ENCODE measurements at places on chromosomes 2 and 18.

GRCh38 chr2:219727771-219728429, 100.5 kb downstream of the SLC4A3 start:
- no peak for DNase-seq

GRCh38 chr2:61793389-61793836, 60.4 kb downstream of the FAM161A start:
- peak; percentile 64 for DNase-seq

GRCh38 chr2:195482010-195482409, 175.0 kb upstream of the SLC39A10 start:
- no peak for DNase-seq

- DNase-seq: no peak
These were observed 238.7 kb upstream of the COPS8 start for GRCh38 chr2:236847023-236847422.

DNA sequence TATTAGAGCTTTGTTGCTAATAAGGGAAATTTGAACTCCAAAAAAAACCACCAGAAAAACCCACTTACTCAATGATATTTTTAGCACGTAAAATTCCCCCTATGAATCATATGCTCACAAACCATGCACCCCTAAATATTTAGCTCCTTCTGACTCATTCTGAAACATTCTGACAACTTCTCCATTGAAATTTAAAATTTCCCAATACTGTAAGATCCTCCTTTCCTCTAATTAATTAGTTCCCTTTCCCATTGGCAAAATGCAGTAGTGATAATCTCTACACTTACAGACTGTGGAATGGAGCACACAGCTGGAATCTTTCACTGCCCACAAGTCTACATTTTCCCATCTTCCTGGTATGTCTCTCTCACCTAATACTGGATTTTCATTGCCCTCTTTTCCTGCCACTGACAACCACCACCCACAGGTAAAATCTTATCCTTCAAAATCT, 215.8 kb upstream of the ACVR2A start:
- no peak for DNase-seq

- no peak for DNase-seq
These were observed 93.9 kb upstream of the RAB12 start for GRCh38 chr18:8515142-8515865.

- DNase-seq: no peak
These were observed 4.6 kb downstream of the BCL11A start for GRCh38 chr2:60548845-60549237.

DNA sequence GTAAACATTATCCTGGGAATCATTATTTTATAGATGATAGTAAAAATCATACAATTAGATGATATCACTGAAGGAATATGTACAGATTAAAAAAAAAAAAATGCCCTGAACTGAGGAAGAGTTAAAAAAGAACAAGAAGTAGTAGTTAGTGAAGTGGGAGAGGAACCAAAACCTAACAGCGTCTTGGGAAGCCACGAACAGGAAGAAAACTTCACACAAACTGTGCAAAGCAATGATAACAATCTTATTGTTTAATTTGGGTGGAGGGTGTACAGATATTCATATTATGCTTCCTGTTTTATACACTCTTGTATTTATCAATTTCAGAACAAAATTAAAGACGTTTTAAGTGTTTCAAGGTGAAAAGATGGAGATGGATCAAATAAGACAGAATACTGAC, 3.5 kb downstream of the HEATR5B start:
- DNase-seq: no peak

GRCh38 chr2:235083822-235084221, 132.0 kb downstream of the SH3BP4 start:
- no peak for DNase-seq

DNA sequence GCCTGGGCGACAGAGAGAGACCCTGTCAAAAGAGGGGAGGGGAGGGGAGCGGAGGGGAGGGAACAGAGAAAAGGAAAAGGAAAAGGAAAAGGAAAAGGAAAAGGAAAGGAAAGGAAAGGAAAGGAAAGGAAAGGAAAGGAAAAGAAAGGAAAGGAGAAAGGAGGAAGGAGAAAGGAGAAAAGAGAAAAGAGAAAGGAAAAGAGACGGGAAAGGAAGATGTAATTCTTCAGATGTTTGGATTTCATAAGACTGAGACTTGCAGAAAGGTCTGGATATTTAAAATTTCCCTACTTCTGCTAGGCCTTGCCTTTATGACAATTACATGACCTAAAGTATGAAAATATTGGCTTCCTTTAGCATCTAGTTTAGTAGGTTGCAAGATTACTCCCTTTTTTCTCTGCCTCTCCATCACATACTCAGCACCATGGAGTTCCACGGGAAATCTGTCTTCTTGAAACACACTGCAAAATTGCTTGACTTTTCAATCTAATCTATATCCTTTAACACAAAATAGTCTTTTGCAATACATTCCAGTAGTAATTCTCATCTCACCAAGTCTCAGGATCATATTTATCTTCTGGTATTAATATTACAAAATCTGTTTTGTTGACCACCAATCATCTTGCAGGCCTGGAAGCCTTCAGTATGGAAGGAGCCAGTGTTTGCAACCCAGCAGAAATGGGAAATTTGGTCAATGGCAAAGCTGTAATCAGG, 383.5 kb downstream of the ZEB2 start:
- no peak for DNase-seq

DNA sequence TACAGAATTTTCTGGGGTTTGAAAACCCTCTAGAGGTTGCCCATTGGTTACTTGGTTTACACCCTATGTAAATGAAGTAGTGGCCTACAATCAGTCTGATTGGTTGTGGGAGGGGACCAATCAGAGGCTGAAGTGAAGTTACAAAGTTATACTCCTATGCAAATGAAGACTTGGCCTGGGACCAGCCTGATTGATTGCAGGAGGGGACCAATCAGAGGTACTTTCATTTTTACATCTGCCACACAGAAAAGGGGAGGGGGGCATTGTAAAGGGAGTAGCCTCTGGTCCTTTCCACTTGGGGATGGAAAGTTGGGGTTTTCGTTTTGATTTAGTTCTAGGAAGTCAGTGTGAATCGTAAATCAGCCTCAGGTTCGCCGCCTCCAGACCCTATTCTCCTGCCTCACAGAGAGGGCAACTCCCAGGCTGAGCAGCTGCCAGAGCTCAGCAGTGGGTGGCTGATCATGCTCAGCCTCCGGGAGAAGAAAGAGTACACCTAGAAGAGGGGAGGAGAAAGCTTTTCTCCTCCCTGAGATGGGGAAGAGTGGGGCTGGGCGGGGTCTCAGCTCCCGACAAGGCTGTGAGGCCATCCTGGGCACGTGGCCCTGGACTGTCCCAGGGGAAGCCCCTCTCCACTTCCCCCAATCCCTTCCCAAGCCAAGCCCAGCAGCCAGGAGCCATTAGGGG, 372.5 kb downstream of the GALR1 start:
- peak; percentile 8 for DNase-seq

DNA sequence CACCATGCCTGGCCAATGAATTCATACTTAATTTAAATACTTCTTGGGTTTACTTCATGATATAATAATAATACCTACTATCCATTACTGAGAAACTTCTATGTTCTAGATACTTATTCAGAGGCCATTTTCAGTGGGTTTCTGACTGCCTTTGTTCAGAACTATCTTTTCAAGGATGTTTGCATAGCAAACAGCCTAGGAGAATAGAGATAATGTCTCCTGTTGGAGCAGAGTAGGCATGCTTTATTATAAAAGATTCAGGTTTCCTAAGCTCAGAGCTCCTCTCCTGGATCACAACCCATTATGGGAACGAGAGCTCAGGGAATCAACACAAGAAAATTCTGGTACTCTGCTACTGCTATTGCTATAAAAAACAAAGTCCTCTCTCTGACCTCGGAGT, 11.1 kb downstream of the FASTKD1 start:
- DNase-seq: no peak

GRCh38 chr2:119545754-119546446, 1.7 kb downstream of the CFAP221 start:
- no peak for DNase-seq

GRCh38 chr2:217325816-217326215, 466.0 kb upstream of the TNP1 start:
- DNase-seq: no peak

GRCh38 chr2:6999211-6999877, 82.1 kb downstream of the RNF144A start:
- DNase-seq: no peak

DNA sequence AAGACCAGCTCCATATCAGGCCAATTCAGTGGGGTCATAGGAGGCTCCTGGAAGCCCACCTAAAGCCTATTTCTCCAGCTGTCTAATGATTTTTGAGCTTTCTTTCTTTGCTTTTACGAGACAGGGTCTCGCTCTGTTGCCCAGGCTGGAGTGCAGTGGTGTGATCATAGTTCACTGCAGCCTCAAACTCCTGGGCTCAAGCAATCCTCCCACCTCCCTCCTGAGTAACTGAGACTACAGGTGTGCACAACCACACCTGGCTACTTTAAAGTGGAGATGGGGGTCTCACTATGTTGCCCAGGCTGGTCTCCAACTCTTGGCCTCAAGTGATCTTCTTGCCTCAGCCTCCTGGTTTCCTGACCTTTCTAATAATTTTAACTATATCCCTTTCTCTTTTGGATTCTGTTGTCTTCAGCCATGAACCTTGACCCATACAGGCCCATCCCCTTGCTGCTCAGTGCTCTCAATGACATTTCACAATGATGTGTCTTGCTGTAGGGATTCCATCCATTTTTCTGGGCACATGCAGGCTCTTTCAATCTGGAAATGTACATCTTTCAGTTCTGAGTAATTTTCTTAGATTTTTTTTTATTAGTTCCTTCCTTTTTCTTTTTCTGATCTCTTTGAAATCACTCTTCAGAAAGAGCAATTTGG, 29.7 kb downstream of the GNLY start:
- DNase-seq: no peak

DNA sequence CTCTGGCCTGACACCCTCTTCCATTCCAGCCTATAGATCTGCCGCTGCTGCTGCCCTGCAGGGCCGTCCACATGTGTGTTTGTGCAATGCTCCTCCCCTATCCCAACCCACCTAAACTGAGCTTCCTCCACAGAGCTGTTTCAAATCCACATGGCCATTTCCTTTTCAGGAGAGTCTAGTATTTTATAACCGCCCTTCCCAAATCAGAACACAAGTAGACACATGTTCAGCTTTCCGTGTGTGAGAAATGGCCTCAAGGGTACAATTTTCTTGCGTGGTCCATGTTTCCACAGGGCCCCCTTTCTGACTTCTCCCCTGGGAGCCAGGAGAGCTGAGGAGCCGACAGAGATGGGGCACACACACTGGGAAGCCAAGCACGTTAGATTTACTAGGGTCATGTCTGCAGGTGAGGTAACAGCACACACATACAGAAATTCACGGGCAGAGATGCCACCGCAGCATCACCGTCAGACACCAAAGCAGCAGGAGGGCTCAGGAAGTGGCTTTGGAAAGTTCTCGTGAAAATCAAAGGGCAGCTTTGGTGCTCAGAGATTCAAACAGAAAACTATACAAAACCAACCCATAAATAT, 102.9 kb upstream of the TGFA start:
- DNase-seq: no peak

DNA sequence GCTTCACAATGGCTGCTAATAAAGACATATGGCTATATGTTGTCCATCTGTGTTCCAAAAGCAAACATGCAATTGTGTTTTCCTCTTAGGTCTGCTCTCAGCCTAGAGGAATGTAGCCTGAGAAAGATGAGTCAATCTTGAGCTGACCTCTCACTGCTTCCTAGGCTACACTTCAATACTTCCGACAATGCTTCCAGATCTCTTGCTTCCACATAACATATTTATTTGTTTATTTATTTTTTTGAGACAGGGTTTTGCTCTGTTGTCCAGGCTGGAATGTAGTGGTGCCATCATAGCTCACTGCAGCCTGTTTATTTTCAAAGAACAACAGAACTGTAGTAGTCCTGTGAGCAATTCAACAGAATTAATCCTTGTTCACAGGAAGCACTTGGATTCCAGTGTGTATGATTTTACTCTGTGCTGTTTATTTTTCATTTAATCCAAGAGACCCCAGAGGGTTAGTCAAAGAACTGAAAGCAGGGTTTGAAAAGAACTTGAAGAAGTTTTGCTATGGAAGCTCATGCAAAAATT, 437.9 kb downstream of the TXNL1 start:
- DNase-seq: no peak

DNA sequence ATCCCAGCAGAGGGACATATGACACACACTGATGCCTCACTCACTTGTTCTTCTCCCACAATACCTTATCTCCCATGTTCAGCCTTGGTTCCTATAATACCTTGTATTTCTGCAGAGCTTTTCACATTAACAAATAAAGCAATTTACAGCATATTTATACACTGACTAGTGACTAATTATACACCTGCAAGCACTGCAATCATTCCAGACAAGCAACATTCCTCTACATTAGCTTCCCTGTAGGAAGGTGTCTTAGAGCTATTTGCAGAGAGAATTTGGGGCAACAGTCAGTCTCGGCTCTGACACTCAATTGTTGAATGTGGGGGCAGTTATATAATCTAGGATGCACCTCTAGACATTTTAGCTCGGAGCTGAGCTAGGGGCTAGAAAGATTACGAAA, 9.5 kb upstream of the INSIG2 start:
- DNase-seq: no peak

GRCh38 chr2:27687232-27687631, 23.5 kb downstream of the SLC4A1AP start:
- no peak for DNase-seq

DNA sequence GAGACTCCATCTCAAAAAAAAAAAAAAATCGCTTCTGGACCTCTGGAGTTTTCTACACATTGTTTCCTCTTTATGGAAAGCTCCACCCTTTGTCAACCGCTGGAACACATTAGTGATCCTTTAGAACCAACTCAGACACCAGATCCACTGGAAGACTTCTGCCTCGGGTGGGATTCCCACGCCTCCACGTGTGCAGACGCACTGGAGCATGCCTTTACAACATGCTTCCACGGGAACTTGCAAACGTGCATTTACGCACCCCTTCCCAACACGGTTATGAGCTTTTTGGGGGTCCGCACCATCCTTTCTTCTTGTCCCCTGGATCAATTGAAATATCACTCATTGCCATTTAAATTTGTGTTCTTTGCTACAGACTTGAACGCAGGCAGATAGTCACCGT, 5.1 kb downstream of the CYS1 start:
- no peak for DNase-seq

GRCh38 chr18:36547544-36547943, 250.0 kb downstream of the FHOD3 start:
- no peak for DNase-seq

Data from stimulated activated CD4-positive, alpha-beta T cell treated with anti-CD3 and anti-CD28 coated beads, Interleukin-12 subunit alpha, Interleukin-12 subunit beta, amount 100 ng/mL, for 48 hours (primary cell).